Aorta (tissue), 5 donors: ENCODE measurements at places on chromosomes 3 and 15.

- DNase-seq = no peak
Measured at GRCh38 chr15:84761607-84762131, 13.3 kb downstream of the ZNF592 start.

- DNase-seq = no peak
Measured at GRCh38 chr15:33565094-33565493, 254.3 kb downstream of the RYR3 start.

GRCh38 chr3:37272741-37273140, 98.4 kb upstream of the LRRFIP2 start:
- no peak for DNase-seq

GRCh38 chr15:33396475-33396874, 85.7 kb downstream of the RYR3 start:
- DNase-seq = no peak

DNA sequence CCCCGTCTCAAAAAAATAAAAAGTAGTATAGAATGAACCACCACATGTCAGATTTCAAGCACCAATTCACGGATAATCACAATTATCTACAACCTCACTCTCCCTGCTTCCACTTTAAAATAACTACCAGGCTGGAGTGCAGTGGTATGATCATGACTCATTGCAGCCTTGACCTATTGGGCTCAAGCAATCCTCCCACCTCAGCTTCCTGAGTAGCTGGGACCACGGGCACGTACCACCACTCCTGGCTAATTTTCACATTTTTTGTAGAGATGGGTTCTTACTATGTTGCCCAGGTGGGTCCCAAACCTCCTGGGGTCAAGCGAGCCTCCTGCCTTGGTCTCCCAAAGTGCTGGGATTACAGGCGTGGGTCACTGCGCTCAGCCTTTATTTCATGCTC, 38.1 kb upstream of the LDHAL6B start:
- no peak for DNase-seq

DNA sequence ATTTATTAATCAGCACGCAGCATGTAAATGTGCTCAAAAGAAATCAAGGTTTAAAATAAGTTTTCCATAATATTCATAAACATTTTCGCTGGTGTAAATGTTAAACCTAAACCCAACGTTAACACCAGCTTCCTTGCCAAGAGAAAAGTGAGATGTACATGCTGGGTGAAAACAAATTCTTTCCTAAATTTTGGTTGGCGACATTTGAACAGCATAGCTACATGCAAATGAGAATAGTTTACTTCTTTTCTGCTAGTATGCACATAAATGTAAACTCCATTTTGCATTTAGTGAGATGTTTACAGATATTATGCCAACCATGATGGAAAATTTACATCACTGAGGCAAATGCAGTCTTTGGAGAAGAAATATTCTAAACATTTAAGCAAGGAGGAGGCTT, 182.2 kb downstream of the GAP43 start:
- no peak for DNase-seq

DNA sequence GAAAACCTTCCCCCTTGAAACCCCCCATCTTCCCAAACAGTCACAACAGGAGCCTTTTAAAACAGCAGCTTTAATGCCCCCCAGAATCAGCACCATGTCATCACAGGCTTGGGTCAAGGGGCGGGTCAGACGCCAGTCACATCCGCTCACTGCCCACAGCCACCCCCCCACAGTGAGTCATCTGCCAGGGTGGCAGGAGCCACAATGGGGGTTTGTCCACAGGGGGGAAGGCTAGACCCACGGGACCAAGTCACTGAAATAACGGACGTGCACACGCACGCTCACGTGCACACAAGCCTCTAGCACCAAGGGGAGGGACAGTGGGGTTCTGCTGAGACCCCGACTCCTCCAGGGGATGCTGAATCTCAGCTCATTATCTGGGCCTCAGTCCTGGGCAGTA, 441 bp upstream of the UCN2 start:
- DNase-seq = peak; percentile 85

- DNase-seq = no peak
Measured at GRCh38 chr3:44098656-44099415, 142.8 kb upstream of the TOPAZ1 start.

GRCh38 chr15:69069996-69070395, 55.5 kb downstream of the NOX5 start:
- DNase-seq = no peak

- no peak for DNase-seq
Measured at GRCh38 chr15:90560229-90560776, 30.6 kb downstream of the CRTC3 start.

DNA sequence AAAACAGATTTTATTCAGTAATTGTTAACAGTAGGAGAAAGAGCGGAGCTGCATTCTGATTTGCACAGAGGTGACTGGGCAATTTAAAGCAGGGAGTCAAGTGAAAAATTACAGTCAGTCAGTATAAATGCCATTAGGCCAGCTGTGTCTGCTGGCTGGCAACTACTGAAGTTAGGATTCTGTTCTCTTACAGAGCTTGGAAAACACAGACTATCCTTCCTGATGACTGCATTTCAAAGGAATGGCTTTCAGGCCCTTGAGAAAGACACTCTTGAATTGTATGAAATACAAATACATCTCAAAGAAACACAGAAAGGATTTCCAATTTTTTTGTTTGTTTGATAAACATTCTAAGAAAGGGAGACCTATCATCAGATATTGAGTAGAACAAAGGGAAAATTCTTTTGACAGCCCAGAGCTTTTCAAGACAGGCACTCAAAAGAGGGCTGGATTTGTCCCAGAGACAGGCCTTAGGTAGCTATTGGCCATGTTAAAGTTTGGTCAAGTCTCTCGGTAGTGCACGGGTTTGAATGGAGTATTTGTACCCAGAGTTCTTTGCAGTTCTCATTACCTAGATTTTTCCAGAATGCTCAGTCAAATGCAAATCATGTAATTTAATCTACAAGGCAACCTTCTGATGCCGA, 551.2 kb upstream of the CCDC54 start:
- no peak for DNase-seq

- no peak for DNase-seq
Measured at GRCh38 chr3:44284949-44285348, 43.3 kb downstream of the TOPAZ1 start.

DNA sequence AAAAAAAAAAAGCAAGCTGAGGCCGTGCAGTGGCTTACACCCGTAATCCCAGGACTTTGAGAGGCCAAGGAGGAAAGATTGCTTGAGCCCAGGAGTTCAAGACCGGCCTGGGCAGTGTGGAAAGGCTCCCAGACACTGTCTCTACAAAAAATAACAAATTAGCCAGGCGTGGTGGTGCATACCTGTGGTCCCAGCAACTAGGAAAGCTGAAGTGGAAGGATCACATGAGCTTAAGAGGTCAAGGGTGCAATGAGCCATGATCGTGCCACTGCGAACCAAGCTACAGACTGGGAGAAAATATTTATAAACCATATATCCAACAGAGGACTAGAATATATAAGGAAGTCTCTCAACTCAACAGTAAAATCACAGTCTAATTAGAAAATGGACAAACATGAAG, 10.0 kb downstream of the KLHDC8B start:
- no peak for DNase-seq

GRCh38 chr3:170714122-170714521, 128.2 kb upstream of the SLC7A14 start:
- no peak for DNase-seq

GRCh38 chr3:124818398-124819091, 68.6 kb downstream of the ITGB5 start:
- no peak for DNase-seq

- DNase-seq = peak; percentile 64
Measured at GRCh38 chr3:187669675-187670504, at the start of gene SST. TSS of gene SST (minus strand) at chr3:187670394. CDS start at chr3:187670291, 103 bp downstream.

DNA sequence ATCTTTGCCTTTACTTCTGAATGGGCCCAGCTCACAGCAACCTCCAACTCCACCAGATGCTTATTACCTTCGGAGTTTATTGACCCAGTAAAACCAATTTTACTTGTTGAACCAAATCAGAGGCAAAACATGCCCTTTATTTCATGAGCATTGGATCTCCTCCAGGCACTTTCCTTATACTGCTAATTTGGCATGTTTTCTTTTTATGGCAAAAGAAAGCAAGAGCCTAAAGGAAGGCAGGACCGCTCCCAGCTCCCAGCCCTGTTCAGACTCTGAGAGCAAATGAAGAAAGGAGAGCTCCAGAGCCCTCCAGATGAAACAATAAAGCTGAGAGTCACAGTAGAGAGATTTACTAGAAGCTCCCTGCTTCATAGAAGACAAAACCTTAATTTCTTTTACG, 81.5 kb upstream of the NR2E3 start:
- DNase-seq = no peak

- DNase-seq = no peak
Measured at GRCh38 chr3:14209581-14210289, 31.1 kb downstream of the LSM3 start.

- no peak for DNase-seq
Measured at GRCh38 chr3:111277226-111277625, 205.6 kb downstream of the NECTIN3 start.

GRCh38 chr15:50418041-50418583, 6.1 kb upstream of the USP8 start:
- no peak for DNase-seq

DNA sequence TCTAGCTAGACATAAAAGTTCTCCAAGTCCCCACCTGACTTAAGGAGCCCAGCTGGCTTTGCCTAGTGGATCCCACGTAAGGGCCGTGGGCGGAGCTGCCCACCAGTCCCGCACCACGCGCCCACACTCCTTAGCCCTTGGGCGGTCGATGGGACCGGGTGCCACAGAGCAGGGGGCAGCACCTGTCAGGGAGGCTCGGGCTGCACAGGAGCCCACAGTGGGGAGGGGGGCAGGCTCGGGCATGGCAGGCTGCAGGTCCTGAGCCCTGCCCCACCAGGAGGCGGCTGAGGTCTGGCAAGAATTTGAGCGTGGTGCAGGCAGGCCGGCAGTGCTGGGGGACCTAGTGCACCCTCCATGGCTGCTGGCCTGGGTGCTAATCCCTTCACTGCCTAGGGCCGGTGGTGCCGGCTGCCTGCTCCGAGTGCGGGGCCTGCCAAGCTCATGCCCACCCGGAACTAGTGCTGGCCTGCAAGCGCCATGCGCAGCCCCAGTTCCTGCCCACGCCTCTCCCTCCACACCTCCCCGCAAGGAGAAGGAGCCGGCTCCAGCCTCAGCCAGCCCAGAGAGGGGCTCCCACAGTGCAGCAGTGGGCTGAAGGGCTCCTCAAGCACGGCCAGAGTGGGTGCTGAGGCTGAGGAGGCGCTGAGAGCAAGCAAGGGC, 78.7 kb downstream of the SLC6A1 start:
- DNase-seq = no peak

GRCh38 chr15:75666823-75667501, 19.2 kb downstream of the SNX33 start:
- peak; percentile 93 for DNase-seq

DNA sequence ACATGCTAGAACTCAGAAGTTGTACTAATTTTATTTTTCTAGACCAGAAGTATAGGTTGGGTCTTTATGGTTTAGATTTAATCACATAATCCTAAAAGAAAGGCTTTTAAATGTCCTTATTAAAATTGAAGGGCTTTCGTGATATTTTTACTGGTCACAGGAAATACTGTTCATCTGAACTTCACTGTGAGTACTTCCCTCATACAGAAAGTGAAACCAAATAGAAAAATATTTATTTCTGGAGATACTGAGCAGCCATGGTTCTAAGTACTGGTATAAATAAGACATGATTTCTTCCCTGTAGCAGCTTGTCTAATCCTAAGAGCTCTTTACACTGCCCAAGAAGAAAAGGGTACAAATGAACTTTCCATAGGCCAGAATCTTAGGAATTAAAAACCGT, 2.0 kb downstream of the SNRK start:
- no peak for DNase-seq

- DNase-seq = no peak
Measured at GRCh38 chr15:55237219-55238130, 40.7 kb upstream of the RSL24D1 start.

GRCh38 chr15:77038312-77039216, 32.3 kb downstream of the TSPAN3 start:
- DNase-seq = no peak

GRCh38 chr15:34900748-34901147, 68.8 kb downstream of the AQR start:
- DNase-seq = no peak

DNA sequence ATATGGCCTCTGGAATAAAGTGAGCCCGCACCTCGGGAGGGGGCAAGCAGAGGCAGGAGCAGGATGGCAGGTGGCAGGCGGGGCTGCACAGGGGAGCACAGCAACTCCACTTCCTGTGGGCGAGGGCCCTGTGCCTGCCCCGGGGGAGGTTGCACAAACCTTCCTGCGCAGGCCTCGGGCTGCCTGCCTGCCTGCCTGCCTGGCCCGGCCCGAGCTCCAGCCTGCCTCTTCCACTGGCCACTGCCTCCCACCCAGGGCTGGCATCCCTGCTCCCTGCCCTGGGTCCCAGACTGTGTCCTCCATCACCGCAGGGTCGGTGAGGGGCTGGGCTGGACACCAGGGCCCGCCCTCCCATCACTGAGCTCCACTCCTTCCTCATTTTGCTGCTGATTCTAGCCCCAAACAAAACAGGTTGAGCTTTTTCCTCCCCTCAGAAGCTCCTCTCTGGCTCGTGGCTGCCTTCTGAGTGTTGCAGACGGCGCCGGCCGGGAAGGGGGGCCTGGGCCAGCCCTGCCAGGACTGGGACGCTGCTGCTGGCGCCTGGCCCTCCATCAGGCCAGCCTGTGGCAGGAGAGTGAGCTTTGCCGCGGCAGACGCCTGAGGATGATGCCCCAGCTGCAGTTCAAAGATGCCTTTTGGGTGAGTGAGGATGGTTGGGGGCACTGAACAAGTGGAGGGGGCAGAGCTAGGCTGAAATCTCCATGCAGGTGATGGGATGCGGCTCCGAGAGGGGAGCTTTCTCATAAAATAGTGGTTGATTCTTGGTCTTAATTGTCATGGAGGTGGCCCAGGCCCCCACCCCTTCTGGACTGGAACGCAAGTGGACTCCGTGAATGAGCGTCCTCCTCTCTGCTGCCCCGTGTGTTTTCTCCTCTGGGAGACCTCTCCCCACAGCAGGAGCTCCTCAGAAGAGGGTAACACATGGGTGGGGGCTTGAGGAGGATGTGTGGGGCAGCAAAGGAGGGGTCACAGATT, at the start of gene PSTPIP1:
Gene PSTPIP1 (plus strand): TSS at position 156 of the 975 bp plus-strand sequence. CDS start 448 bp downstream, at position 604.
- DNase-seq = peak; percentile 80

DNA sequence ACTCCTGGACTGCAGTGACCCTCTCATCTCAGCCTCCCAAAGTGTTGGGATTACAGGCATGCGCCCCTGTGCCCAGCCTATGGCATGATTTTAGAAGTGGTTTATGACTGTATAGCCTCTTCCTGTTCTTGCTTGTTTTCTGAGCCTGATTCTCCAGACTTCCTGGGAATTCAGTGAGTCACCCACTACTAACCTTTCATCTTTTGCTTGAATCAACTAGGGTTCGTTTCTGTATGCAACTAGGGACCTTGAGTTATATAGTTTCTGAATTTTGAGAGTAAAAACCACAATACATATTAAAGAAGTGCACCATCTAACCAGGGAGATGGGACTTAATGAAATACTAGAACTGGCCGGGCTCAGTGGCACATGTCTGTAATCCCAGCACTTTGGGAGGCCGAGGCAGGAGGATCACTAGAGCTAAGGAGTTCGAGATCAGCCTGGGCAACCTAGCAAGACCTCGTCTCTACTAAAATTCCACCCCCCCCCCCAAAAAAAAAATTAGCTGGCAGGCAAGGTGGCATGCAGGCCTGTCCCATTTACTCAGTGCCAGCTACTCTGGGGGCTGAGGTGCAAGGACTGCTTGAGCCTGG, 76.0 kb downstream of the ZNF609 start:
- no peak for DNase-seq

- peak; percentile 72 for DNase-seq
Measured at GRCh38 chr3:195696632-195697278, 24.0 kb upstream of the MUC20 start.
